T47D (cell line): ENCODE measurements at places on chromosomes 4 and X.
A peak's percentile ranks its signal among the peaks of the same experiment; 100 is the strongest.

DNA sequence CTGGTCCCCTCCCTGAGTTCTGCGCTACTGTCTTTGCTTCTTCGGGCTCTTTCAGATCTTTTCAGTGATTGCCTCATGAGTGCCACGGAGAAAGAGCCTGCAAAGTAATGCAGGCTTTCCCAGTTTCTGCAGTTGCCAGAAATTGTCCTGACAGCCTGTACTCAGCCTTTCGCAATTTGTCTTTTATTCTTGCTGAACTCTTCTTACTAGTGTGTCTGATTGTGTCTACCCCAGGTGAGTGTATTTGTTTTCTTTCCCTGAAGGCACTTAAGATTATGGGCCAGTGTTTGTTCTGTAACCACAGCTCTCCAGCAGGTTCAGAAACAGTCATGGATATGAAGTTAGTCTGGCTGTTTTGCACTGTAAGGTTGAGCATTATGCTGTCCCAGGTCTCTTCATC is 47.1 kb downstream of the FAM193A start:
- DNase-seq = peak; percentile 87

GRCh38 chr4:120749445-120750151 is 172.9 kb downstream of the PRDM5 start:
- DNase-seq = no peak

GRCh38 chr4:17968721-17969120 is 52.8 kb downstream of the LCORL start:
- no peak for DNase-seq

- DNase-seq = no peak
Observed at GRCh38 chr4:188660796-188661195, 521.6 kb downstream of the TRIML1 start.

- no peak for DNase-seq
Observed at GRCh38 chrX:144791298-144791697, 456.0 kb upstream of the SPANXN1 start.

DNA sequence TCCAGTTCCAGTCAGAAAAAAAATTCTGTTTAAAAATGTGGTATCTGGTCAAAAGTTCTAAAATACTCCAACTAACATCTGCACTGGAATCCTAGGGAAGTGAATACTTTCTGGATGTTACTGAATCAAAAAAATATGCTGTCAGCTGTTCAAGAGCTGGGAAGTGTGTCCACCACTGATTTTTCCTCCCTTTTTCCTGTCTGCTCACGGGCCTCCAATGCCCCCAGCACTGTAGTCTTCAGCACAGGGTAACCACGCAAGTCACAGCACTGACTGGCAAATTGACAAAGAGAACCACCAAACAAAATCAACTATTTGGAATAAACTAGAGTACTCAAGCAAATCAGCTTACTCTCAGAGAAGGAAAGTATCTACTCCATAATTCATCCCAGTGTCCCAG is 9.9 kb downstream of the VEGFC start:
- no peak for DNase-seq
